ENCODE measurements at places on chromosomes 1 and 21. TPM values are rescaled to one million over a fixed set of nuclear protein-coding genes. Genes with fewer than 3 reads are reported as not detected.

Gene RHBG
- polyA plus RNA-seq, result 0.37 TPM

Gene EFCAB14
- polyA plus RNA-seq, result 30.6 TPM

DNA sequence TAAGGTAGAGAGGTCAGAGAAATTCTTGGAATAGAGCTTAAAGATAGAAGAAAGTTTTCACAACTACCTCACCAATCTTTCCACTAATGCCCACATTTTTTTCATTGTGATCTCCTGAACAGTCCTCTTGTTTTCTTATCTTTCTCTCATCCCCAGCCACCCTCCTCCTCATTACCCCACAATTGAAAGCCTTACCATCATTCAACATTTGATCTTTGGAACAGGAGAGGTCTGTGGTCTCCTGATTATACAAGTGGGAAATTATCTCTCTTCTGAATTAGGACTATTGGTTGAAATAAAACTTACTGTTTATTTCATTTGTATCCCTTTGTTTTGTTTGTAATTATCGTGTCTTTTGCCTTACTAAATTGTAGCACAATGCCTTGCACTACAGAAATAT lies 29.6 kb downstream of the DNAH14 start:
- H3K4me3 ChIP-seq, result no peak overlapping the region
- no peaks in the 10 kb centered on the region for H3K4me1 ChIP-seq
- no peaks in the 10 kb centered on the region for H3K27me3 ChIP-seq
- no peak overlapping the region for H3K27ac ChIP-seq
- no peak for DNase-seq

DNA sequence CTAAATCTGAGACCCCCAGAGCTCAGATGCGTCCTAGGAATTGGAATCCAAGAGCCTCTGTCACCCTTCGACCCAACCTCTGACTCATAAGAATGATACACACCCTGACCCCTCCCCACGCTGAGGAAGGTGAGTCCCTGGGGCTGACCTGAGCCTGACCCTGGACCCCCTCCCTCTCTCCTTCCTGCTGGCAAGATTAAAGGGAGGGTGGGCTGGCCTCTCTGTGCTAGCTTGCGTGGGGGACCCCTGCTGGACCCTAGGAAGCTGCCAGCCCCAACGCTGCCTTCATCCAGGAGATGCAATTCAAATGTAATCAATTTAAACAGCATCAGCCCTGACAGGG lies 627 bp downstream of the PLEKHA6 start:
- H3K27me3 ChIP-seq, result peaks cover 11% of the 10 kb centered on the region
- peaks cover 27% of the 10 kb centered on the region for H3K4me1 ChIP-seq
- no peak overlapping the region for H3K4me3 ChIP-seq
- no peak overlapping the region for H3K27ac ChIP-seq

DNA sequence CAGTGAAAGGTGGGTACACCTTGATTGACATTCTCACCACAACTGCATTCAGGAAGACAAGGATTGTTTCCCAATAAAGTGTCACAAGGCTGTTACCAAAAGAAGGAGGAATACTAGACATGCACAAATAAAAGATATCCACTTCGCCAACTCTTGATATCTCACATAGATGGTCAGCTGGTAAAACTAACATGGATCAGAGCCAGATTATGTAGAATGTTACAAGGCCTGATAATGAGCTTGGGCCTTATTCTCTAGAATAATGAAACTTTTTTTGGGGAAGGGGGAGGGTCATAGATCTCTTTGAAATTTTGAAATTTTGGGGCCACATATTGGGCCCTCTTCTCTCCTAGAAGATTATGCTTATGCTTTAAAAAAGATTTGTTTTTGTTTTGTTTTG lies 24.9 kb downstream of the RAP1A start:
- no peak for DNase-seq
- H3K27me3 ChIP-seq, result no peaks in the 10 kb centered on the region
- peaks cover 5% of the 10 kb centered on the region for H3K36me3 ChIP-seq
- H3K4me1 ChIP-seq, result peaks cover 26% of the 10 kb centered on the region
- no peak overlapping the region for H3K4me3 ChIP-seq

- no peak overlapping the region for H3K4me3 ChIP-seq
- H3K36me3 ChIP-seq, result no peaks in the 10 kb centered on the region
- H3K4me1 ChIP-seq, result no peaks in the 10 kb centered on the region
- H3K27ac ChIP-seq, result no peak overlapping the region
These were observed 43.8 kb downstream of the RBM11 start for GRCh38 chr21:14259747-14260146.
